A549 treated with DMSO at 1 μM for 4 hours (cell line): ENCODE measurements at places on chromosomes 3 and 15. TPM values are rescaled to one million over a fixed set of nuclear protein-coding genes. Genes with fewer than 3 reads are reported as not detected.

ADGRG7 gene
- total RNA-seq = not detected in 5 replicates

NME9 gene
- total RNA-seq = not detected in 5 replicates

RBM5 gene
- total RNA-seq = 30.9 to 38.1 TPM (median 33.4 TPM) in 5 replicates

FRMD5 gene
- total RNA-seq = 3.9 to 5.6 TPM (median 4.2 TPM) in 5 replicates

ACOX2 gene
- total RNA-seq = 7.8 to 11.7 TPM (median 10.8 TPM) in 5 replicates

ATOSA gene
- 8.7 to 11.7 TPM (median 10.3 TPM) in 5 replicates for total RNA-seq

TUSC7 gene
- total RNA-seq = not detected in 5 replicates

CACNA1D gene
- total RNA-seq = 0.68 to 1.6 TPM (median 0.98 TPM) in 5 replicates

TGM4 gene
- 0.05 to 0.09 TPM (median 0.07 TPM) in 3 of 5 replicates, not detected in the others for total RNA-seq

PFN2 gene
- 151 to 184 TPM (median 169 TPM) in 5 replicates for total RNA-seq

LYZL4 gene
- not detected in 5 replicates for total RNA-seq
